ENCODE measurements at places on chromosomes 1 and 21.
A peak's percentile ranks its signal among the peaks of the same experiment; 100 is the strongest.

DNA sequence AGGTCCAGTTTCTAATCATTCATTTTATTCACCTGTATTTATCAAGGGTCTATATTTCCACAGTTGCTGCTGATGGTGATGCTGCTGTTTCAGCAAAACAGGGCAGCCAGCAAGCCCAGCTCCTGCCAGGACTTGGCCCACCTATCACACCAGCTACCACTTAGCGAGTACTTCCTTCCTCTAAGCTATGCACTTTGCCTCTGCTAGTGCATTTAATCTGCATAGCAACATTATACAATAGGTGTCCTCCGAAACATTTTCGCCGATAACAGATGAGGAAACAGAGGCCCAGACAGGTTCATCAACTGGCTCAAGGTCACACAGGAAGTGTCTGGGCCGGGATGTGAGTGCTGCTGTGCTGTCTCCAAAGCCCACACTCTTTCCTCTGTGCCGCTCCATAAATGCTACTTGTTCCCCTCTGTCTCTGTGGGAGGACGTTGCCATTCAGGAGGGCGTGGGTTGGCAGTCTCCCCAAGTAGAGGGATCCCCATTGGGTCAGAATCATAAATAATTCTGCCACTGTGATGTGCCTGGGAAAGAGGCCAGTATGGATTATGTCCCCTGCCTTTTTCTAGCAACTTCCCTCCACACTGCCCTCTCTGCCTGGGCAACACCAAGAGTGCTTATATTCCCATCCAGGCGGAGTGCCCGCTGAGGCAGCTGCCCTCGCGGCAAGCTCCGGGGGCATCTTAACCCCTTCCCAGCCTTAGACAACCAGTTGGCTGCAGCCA lies 9.4 kb upstream of the PLEKHA6 start:
- no peak for DNase-seq

DNA sequence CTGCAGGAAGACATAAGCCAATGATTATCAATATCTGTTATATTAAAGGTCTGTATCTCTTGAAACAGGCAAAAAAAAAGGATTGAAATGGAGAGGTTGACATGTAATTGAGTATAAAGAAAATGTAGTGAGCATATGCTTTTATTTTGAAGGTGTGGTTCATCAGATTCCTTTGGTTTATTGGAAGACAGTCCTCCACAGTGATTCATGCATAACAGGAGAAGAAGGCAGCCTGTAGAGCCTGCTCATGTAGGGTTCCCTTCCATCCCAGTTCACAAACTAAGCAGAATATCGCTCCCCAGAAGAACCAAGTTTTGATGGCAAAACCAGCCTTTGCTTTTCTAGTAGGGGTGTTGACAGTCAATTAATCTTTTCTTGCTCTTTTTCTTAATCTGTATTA lies 1016.8 kb upstream of the ADGRL4 start:
- no peak for DNase-seq

DNA sequence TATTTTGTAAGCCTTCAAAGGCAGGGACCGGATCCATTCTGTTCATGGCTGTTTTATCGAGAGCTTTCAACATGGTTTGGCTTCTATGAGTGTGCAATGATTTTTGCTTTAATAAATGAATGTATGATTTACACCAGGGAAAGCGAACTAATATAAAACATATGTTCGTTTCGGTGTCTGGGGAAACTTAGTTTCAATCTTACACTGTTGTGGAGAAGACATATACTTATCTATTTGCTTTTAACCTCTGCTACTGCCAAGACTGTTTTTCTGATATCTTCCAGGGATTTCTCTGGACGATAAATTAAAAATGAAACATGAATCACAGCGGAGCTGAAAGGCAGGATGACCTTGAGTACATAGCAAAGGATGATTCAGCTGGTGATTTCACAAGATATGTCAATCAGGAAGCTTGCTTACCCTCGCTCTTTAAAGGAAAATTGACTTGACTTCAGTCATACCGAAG lies 14.7 kb upstream of the CYYR1 start:
- DNase-seq = no peak

GRCh38 chr1:235990330-235990795 lies 74.5 kb downstream of the NID1 start:
- no peak for DNase-seq

- no peak for DNase-seq
Measured at GRCh38 chr1:181763736-181764135, 280.4 kb downstream of the CACNA1E start.

GRCh38 chr1:36759355-36759754 lies 275.0 kb downstream of the GRIK3 start:
- DNase-seq = no peak

DNA sequence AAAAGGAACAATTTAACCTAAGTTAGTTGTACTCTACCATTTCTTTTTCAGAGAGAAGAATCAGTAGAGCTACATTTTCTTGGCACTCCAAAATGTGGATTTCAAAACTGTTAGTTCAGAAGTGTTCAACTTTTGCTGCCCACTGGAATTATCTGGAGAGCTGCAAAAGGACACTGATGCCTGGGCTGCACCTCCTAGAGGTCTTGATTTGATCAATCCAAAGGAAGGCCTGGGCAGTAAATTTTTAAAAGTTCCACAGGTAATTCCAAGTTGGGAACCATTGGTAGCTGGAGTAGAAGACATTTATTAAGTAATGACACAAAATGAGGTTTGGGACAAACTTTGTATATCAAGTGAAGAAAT lies 79.3 kb upstream of the HMCN1 start:
- no peak for DNase-seq

DNA sequence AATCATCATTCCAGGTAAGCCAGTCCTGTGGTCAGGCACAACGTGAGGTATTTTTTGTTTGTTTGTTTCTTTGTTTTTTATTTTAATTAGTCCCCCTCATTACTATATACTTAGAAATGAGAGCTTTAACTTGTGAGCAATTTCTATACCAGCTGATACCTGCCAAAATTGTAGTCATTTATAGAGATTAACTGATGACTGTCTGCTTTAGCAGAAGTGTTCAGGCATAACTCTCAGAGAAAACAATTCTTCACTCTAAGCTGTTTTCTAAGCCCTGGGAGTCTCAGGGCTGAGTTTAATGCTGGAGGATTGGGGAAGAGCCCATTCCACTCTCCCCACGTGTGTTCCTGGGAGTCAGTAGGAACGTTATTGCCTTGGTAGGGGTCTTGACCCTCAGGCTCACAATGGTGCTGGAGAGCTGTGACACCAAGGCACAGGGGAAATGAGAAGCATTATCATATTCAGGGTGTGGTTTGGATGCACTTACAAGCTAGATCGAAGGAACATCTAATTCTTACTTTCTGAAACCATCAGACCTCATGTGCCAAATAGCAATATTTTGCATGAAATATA lies 168.2 kb downstream of the CLIC6 start:
- DNase-seq = no peak

DNA sequence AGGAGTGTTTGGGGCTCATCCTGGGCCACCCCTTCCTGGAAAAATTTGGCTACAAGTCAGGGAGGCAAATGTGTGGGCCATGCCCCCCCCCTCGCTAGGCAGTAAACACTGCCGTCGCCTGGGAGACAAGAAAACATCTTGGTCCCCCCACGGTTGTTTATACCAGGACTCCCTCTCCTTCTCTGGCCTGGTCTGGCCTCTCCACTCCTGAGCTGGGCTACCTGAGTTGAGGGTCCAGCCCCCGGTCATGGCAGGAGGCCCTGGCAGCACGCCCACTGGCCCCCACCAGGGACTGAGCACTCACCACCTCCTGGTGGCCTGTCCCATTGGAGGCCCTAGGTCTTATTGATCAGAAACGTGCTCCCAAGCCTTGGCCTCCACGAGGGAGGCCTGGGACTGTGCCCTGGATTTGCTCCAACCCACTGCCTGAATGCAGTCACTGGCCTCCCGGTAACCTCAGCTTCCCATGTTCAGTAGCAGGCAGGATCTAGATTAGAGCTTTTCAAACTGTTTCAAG lies 15.8 kb downstream of the KCNQ4 start:
- no peak for DNase-seq

GRCh38 chr1:117093091-117093534 lies 28.4 kb downstream of the TRIM45 start:
- peak; percentile 20 for DNase-seq

GRCh38 chr1:179812501-179813292 lies 64.9 kb downstream of the TOR1AIP2 start:
- no peak for DNase-seq

GRCh38 chr1:118148034-118148433 lies 37.0 kb downstream of the SPAG17 start:
- no peak for DNase-seq

GRCh38 chr1:196393742-196394141 lies 214.5 kb downstream of the KCNT2 start:
- DNase-seq = no peak

DNA sequence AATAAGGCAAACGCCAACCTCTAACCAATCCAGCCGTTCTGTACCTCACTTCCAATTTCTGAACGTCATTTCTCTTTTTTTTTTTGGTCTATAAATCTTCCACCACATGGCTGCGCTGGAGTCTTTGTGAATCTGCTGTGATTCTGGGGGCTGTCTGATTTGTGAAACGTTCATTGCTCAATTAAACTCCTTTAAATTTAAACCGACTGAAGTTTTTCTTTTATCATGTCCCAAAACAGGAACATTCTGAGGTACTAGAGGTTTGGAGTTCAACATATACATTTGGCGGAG lies 65.5 kb upstream of the BACH1 start:
- no peak for DNase-seq

- DNase-seq = no peak
Measured at GRCh38 chr1:156781585-156782186, 14.4 kb downstream of the PRCC start.

GRCh38 chr1:45205910-45206721 lies at the start of gene ZSWIM5:
Gene ZSWIM5 (minus strand): TSS chr1:45206605. CDS start chr1:45206350, 255 bp downstream.
- DNase-seq = peak; percentile 75

DNA sequence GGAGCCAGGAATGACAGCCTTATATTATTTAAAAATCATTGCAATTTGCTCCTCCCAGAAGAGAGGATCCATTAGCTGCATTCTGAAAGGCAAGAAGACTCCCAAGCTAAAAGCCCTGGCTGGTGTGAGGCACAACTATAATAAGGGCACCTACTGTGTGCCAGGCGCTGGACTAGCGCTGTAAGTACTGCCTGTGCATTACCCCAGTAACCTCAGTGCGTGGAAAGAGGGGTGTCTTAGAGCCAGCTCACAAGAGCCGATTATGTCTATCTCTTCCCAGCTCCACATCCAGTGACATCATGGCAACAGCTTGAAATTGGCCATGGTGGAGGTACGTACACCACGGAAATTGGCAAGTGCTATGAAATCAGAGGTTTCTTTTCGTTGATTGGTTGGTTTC lies 141.7 kb upstream of the IRF2BP2 start:
- no peak for DNase-seq

GRCh38 chr1:84415396-84415795 lies 17.1 kb downstream of the DNASE2B start:
- no peak for DNase-seq
